ENCODE measurements at places on chromosomes 11 and 22.

- DNase-seq: no peak
These were observed 25.7 kb upstream of the TMPRSS4 start for GRCh38 chr11:118051136-118051610.

GRCh38 chr11:114397349-114397982, 2.8 kb downstream of the C11orf71 start:
- no peak for DNase-seq

- no peak for DNase-seq
These were observed 73.1 kb upstream of the GDPD4 start for GRCh38 chr11:77374611-77375031.

DNA sequence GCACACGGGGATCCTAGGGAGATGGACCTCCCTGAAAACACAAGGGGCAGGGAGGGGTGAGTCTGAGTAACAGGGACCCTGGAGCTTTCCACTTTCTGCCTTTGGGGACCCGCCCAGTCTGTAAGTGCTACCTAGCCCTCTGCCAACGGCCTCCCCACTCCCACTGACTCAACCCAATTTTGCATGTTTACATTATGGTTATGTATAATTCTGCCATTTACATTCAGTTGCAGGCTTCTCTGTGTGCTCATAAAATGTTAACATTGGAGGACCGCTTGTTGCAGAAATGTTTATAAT, 105.8 kb downstream of the DSCAML1 start:
- no peak for DNase-seq

Measured in GM19239 (cell line).